ENCODE measurements at places on chromosomes 3 and 15.

DNA sequence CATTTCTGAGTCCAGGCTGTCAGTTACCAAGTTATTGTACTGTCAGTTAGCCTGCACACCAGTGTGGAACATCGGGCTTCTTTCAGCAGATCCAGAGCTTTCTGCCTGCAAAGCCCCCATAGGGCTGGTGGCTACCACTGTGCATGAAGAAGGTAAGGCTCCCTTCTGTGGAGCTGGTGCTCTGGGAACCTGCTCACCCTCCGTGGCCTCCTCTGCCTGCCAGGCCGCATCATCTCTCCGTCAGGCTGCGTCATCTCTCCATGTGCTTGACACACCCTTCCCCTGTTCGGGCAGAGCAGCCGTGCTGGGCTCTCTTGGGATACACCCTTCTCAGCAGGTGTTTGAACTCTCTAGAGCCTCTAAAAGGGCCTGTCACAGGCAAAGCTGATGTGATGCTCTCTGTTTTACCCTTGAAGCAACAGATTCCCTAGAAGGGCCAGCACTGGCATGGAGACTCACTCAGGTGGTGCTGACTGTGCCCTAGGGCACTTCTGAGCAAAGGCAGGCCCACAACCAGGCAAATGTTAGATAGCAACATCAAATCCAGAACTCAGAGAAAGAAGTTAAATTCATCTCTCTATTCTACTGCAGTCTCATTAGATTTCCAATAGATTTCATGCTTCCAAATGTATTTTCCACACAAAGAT lies 261.1 kb downstream of the EPHB1 start:
- no peak for DNase-seq

- DNase-seq = no peak
These were observed 30.2 kb downstream of the PGPEP1L start for GRCh38 chr15:98977441-98977840.

GRCh38 chr3:187130346-187131066 lies 8.8 kb downstream of the RPL39L start:
- DNase-seq = no peak

DNA sequence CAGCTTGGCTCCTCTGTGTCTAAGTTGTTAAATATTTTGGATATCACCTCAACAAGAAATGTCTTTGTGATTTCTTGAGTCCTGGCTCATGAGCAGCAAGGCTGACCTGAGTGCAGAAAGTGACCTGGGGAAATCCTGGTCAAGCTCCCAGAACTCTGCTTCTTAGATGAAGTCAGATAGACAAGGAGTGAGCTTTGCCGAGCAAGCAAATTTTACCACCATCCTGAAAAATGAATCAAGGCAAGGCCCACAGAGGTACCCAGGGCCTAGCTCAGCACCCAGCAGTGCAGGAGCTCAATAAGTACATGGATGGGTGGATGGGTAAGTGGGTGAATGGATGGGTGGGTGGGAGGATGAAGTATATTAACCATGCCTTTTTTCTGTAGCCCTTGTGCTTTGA lies 291.8 kb downstream of the UACA start:
- no peak for DNase-seq

GRCh38 chr15:67100124-67100791 lies 34.9 kb downstream of the SMAD3 start:
- no peak for DNase-seq

DNA sequence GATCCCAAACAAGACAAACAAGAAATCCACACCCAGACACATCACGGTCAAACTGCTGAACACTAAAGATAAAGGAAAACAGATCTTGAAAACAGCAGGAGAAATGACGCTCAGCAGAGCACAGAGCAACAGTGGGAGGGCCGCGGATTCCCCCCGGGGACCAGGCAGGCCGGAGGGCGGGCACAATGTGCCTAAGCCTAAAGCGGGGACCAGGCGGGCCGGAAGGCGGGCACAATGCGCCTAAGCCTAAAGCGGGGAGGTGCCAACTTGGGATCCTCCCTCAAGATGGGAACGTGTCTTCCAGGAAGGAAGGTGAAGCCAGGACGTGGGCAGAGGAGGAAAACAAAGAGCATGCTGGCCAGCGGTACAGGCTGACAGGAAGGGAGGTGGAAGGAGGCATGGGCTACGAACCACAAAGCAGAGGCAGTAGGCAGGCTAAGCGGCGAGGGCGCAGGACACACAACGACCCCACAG lies 31.1 kb downstream of the CYFIP1 start:
- DNase-seq = no peak

- DNase-seq = no peak
These were observed 71.6 kb downstream of the ADCY5 start for GRCh38 chr3:123377243-123377740.

- DNase-seq = no peak
These were observed 6.3 kb downstream of the TMEM43 start for GRCh38 chr3:14131134-14131533.

- DNase-seq = no peak
These were observed 9.9 kb downstream of the GLYCTK start for GRCh38 chr3:52297242-52298148.

DNA sequence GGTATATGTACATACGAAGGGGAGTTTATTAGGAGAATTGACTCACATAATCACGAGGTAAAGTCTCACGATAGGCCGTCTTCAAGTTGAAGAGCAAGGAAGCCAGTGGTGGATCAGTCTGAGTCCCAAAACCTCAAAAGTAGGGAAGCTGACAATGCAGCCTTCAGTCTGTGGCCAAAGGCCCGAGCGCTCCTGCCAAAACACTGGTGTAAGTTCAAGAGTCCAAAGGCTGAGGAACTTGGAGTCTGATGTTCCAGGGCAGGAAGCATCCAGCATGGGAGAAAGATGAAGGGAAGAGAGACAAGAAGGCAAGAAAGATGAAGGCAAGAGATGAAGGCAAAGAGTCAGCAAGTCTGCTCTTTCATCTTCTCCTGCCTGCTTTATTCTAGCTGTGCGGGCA lies 16.8 kb upstream of the LRRN1 start:
- DNase-seq = no peak

GRCh38 chr3:111648991-111649579 lies 53.9 kb upstream of the ZBED2 start:
- DNase-seq = no peak

DNA sequence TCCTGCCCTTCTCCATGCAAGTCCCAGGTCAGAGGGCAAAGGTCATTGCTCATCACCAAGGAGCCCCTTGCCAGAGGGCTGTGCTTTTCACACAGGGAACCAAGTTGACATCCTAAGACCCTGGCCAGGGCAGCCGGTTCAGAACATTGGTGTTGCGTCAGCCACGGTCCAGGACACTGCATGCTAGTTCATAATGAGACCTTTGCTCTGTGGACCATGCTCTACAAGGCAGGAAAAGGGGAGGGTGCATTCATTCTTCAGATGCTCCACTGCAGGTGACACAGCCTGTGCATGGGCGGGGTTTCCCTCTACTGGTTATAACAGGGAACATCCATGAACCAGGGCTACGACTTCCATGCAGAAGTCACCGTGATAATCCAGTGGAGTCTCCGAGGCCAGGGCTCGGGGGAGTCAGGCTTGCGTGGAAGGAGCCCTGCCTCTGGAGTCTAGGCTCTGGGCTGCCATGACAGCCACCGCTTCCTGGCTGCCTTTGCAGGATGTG lies 81.6 kb downstream of the OCA2 start:
- no peak for DNase-seq

DNA sequence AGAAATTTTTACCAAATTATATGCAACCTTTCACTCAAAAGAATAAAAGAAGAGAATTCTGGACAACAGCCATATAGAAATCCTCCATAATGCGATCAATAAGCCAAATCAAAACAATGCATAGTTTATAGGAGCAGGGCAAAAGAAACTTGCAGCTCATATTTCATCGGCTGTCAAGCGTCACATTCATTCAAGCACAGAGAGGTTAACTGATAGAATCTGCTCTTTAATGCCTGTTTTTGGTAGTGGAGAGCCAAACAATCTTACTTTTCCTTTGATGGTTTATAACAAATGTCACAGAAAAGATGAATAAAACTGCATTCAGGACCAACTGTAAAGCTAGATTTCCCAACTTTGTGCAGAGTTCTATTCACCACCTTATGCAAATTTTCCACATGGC lies 35.4 kb downstream of the PRTG start:
- no peak for DNase-seq

DNA sequence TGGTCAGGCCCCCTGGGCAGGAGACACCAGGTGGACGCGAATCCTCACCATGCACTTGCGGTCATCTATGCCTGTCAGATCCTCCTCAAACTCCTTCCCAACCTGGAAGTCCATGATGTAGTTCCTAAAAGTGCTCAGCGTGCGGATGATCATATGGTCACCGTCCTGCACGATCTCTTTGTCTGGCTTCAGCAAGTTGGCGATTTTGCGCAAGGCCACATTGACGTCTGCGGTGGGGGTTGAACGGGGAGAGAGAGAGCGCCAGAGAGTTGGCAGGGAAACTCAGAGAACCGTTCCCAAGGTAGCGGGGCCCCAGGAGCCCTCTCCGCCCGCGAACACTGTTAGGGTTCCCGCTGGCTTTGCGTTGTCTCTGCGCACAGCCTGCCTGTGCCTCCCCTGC lies 809 bp downstream of the RBP1 start:
- no peak for DNase-seq

- DNase-seq = no peak
These were observed 364.3 kb upstream of the ADAMTS9 start for GRCh38 chr3:65052101-65052500.

- no peak for DNase-seq
These were observed 28.1 kb downstream of the NKIRAS1 start for GRCh38 chr3:23888617-23889228.

DNA sequence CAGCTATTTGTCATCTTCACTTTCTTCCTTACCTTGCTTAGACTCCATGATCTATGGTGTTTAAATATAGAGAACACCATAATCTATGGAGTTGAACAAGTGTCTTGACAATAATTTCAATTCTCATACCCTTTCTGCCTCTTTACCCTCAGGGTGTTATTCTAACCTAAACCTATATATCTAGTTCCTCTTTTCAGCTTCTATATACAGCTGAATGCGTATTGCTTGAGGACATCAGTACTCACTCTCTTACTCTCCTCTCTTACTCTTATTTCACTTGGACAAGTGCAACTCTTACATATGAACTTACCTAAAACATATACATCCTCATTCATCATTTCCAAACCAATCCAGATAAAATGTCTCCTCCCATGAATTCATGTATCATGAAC lies 187.1 kb downstream of the RAP2B start:
- DNase-seq = no peak

GRCh38 chr3:115792206-115792955 lies 169.1 kb downstream of the GAP43 start:
- no peak for DNase-seq

GRCh38 chr15:68045289-68046265 lies 8.5 kb upstream of the PIAS1 start:
- DNase-seq = no peak

DNA sequence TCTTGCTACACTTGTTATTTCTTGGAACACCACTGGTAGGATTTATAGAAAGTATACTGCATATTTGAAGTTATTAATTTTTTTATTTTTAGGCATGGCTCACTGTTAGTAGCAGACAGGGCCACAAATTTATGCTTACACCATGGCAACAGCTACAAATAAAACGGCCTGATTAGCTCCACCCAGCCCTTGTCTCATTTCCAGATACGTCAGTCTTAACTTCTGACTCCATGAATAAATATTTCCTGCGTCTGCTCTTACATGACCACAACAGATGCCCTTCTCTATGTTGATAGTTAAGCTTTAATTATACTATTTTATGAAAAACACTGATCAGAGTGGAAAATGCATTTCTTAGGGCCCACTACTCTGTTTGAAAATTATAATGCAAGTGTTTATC lies 62.3 kb upstream of the CPOX start:
- no peak for DNase-seq

DNA sequence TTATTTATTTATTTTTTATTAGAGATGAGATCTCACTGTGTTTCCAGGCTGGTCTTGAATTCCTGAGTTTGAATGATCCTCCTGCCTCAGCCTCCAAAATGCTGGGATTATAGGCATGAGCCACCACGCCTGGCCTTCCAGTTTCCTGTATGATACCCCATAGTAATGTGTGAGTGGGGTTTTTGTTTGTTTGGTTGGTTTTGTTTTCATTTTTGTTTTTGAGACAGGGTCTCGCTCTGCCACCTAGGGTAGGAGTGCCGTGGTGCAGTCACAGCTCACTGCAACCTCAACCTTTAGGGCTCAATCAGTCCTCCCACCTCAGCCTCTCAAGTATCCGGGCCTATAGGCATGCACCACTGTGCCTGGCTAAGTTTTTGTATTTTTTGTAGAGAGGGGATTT lies 30.9 kb downstream of the GOLM2 start:
- DNase-seq = no peak

- no peak for DNase-seq
These were observed 175.8 kb downstream of the XXYLT1 start for GRCh38 chr3:195095035-195095703.

DNA sequence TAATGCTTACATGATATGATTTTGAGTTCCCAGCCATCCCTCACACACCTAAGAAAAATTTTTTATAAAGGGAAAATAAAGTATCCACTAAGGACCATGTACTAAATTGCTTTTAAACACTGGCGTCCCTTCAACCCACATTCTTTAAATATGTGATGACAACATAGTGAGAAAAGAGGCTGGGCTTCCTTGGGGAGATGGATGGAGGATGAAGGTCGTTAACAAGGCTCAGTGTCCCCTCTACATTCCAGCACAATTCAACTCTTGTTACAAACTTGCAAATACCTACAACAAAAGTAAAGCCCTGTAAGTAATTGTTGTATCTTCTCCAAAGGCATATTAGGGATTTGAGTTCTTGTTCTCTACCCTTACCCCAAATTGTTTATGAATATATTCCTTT lies 87.2 kb upstream of the SLC4A7 start:
- DNase-seq = no peak

DNA sequence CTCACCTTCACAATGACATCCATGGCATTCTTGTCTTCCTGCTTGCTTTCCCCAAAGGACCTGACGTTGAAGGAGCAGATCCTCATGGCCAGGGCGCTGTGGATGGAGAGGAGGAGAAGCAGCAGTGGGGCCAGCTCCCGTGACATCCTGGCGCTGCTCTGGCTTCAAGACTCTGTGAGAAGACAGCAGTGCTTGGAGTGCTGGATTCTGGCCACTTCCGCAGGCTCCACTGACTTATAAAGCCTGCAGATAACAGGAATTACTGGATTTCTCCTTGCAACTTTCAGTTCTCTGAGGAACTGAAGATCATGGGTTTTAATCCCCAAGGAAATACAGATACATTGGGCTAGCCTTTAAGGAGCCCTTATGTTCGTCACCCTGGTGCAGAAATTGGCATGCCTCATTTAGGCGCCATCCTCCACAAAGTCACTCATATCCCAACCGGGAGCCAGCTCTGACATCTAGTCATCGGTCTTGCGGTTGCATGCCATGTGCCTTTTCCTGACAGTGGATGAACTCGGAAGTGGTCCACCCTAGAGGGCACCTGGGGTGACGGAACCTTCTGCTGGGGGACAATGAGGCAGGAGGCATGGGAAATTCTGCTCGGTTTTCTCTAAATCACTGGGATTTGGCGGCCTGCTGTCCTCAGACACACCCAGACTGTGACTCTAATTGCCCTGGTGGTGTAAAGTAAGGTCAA lies at the start of gene DNASE1L3:
TSS of gene DNASE1L3 (minus strand) at position 212 of the 700 bp plus-strand sequence. CDS start at position 146, 66 bp downstream.
- no peak for DNase-seq

DNA sequence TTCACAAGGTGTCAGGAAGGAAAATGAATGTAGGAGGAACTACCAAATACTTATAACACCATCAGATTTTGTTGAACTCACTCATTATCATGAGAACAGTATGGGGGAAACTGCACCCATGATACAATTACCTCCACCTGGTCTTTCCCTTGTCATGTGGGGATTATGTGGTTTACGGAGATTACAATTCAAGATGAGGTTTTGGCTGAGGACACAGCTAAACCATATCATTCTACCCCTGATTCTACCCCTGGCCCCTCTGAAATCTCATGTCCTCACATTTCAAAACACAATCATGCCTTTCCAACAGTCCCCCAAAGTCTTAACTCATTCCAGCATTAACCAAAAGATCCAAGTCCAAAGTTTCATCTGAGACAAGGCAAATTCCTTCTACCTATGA lies 17.1 kb upstream of the PLSCR1 start:
- DNase-seq = no peak
